AML-193 (cell line): ENCODE measurements at places on chromosomes 6 and 20.

DNA sequence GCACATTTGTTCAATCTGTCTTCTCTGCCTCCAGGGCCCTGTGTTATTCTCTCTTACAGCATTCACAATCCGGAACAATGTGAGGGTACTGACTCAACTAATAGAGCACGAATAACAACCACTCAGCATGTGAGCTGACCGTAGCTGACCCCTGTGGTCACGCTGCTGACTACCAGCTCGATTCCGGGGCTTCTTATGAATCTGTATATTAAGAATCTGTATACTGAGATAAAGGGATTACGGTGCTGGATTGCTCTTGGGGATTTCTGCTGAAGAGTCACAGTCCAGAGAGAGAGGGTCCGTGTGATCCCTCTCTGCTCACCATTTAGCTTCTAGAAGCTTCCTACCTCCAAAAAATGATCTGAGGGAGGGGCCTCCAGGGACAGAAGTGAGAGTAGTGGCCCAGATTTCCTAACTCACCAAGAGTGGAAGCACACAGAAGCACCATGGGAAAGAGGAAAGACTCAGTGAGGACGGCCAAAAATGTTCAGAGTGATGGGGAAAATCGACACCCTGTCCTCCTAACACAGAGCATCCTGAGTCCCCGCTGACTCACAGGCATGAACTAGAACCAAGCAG lies 156.2 kb downstream of the THBS2 start:
- DNase-seq = no peak

GRCh38 chr6:11497881-11498280 lies 39.7 kb upstream of the TMEM170B start:
- no peak for DNase-seq

DNA sequence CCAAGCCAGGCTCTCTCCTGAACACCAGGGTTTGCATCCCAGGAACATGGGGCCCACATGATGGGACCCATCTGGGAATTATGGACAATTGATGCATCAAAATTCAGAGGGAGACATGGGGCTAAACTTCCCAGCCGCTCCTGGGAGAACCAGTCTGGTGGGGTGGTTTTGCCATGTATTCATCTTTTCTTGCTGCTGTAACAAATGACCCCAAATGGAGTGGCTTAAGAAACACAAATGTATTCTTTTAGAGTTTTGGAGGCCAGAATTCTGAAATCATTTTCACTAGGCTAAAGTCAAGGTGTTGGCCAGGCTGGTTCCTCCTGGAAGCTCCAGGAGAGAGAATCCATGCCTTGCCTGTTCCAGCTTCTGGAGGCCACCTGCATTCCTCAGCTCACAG lies 6.5 kb downstream of the SLC13A3 start:
- no peak for DNase-seq

- DNase-seq = no peak
These were observed 106.5 kb downstream of the ATP9A start for GRCh38 chr20:51661609-51662178.

GRCh38 chr6:16543521-16543920 lies 217.7 kb downstream of the ATXN1 start:
- DNase-seq = no peak

DNA sequence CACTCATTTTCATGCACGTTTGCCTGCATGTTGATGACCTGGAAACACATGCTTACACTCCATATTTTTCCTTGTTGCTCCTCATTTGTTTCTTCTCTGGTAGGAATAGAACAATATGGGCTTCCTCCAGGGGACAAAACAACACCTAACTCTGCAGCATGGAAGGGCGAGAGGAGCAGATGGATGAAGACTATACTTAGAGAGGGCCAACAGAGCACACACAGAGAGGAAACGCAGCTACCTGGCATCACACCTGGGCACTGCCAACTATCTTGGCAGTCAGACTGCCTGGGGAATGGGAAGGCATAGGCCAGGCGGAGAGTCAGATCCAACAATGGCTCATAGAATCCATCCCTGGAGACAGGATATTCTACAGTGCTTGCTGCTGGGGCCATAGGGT lies 290.9 kb downstream of the CD83 start:
- no peak for DNase-seq

DNA sequence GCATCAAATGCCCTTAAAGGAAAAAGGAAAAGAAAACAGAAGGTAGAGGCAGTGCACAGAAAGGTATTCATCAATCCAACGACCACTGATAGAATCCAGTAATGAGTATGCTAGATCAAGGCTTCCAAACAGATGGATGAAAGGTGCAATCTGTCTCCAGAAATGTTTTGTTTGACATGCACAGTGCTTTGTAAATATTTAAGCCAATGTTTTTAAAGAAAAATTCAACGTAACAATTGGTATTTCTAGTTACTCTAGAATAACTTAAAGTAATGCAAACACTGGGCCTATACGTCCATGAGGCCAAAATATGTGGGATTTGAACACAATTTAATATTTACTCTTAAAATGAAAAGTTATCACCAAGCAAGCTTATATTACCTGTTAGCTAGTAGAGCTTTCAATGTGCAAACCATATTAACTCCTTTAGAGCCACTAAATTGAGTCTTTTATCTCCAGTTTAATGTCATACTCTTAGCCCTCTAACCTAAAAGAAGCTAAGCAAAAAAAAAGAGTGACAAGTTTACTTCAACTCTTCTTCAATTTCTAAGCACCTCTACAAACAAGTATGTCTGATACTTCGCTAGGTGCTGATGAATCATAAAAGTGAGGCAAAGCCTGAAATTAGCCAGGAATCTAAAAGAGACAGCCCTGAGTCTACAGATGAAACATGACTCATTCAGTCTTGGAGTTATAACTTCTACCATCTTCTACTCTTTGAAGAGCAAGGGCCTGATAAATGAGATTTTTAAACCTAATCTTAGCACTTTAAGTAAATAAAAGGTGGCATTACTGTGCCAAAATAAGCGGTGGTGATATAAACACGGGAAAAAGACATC lies 169.8 kb downstream of the PTPRK start:
- DNase-seq = no peak

DNA sequence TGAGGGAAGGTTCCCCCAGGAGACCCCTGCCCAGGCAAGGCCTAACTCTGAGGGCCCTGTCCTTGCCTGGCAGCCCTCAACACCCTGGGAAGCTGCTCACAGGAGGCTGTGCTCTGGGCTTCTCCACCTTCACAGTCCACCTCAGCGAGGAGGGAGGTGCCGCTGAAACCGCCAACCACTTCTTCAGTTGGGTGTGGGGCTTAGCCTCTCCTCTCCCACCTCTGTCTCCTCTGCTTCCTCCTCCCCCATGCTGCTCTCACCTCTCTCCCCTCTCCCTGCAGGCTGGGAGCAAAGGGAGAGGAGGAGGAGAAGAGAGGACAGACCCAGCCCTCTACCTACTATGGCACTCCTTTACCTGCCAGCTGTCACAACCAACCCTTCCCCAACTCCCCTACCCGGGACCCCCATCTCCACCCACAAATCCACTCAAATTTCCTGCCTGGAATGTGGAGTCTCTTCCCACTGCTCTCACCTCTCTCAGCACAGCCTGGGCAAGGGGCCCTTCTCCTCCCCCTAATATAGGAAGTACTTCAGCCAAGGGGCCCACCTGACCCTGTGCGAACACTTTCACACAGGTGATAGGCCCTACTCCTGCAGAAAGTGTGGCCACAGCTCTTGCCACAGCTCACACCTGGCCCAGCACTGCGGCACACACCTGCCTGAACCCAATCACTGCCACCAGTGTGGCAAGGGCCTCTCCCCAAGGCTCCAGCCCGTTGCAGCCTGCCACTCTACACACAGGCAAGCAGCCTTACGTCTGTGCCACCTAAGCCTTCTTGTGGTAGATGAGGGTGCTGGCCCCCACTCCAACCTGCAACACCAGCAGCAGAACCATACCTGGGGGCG lies 7.2 kb downstream of the RING1 start:
- DNase-seq = no peak

GRCh38 chr20:51391926-51392325 lies 150.6 kb downstream of the NFATC2 start:
- no peak for DNase-seq

- DNase-seq = no peak
These were observed 391.6 kb downstream of the ADGRB3 start for GRCh38 chr6:69026715-69027114.

DNA sequence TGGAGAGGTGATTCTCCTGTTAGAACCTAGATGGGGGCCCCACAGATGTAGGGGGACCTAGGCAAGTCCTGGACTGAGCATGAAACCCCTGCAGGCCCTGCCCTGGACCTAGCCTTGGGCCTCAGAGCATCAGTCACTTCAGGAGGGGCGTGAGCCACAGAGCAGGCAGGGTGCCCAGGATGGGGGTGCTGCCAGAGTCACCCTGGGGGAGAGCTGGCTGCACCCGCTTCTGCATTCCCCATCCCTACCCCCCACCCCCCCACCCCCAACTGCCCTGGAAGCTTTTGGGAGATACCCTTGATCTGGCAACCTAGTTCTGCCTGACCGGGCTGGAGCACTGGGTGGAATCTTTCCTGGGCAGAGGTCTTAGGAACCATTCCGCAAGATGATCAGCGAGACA lies 125.6 kb downstream of the GRM4 start:
- DNase-seq = no peak

GRCh38 chr20:48300529-48300928 lies 515.2 kb upstream of the SULF2 start:
- no peak for DNase-seq

DNA sequence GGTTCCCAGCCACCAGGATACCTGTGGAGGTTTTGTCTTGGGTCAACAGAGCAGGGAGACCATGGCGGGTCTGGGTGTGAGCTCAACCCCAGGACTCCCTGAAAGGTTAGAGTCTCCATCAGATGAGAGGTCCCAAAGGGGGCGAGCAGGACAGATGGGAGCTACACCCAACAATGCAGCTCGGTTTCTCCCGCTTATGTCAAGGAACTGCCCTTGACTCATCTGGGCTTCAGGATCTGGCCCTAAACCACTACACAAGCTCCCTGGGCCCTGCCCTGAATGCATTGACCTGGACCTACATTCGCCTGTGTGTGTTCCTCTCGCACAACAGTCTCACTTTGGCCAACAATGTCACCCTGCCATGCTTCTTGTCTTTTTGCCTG lies 57.6 kb upstream of the SYNDIG1 start:
- no peak for DNase-seq
